ENCODE measurements at places on chromosomes 1 and 21. TPM values are rescaled to one million over a fixed set of nuclear protein-coding genes. Genes with fewer than 3 reads are reported as not detected.
A peak's percentile ranks its signal among the peaks of the same experiment; 100 is the strongest.

Gene KCNQ4
- total RNA-seq, result 4.5 TPM

Gene CD247
- 5.3 TPM for total RNA-seq

Gene RXFP4
- not detected for total RNA-seq

Gene ELF3
- 174 TPM for total RNA-seq

Gene AIM2
- 4.4 TPM for total RNA-seq

- no peak for DNase-seq
Observed at GRCh38 chr1:234505769-234506102, 26.8 kb upstream of the TARBP1 start.

- no peak for DNase-seq
Observed at GRCh38 chr1:119318466-119319309, 49.9 kb upstream of the HAO2 start.

DNA sequence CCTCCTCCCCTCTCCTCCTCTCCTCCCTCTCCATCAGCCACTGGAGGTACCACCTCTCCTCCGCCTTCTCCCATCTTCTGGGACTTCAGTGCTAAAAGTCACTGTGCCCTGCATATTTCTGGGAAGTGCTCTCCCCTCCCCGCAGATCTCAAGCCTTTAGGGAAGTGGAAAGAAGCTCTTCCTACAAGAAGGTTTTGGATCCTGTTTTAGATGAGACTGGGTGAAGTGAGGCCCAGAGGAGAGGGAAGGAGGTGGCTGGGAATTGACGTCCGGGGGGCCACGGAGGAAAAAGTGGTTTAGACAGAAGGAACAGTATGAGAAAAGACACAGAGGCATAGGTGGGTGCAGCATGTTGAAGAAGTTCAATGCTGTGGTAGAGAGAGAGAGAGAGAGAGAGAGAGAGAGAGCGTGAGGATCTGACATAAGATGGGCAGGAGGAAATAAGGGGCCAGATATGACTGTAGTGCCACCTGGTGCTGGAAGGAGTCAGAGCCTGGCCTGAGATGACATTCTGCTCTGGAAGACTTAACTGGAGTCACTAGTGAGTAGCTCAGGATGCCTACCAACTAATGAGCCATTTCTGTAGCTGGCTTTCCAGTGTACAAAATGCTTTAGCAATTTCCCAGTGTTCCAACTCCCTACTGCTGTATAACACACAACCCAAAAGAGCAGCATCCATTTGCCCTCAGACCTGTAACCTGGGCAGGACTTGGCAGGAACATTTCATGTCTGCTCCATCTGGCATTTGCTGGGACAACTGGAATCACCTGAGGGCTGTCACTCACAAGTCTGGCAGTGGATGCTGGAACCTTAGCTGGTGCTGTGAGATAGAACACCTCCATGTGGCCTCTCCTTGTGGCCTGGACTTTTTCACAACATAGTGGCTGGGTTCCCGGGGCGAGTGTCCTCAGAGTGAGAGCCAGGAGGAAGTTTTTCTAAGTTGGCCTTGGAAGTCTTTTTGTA, 16.6 kb upstream of the ZSCAN20 start:
- peak; percentile 84 for DNase-seq

- DNase-seq, result no peak
Observed at GRCh38 chr1:212520299-212520698, 87.6 kb downstream of the NENF start.

DNA sequence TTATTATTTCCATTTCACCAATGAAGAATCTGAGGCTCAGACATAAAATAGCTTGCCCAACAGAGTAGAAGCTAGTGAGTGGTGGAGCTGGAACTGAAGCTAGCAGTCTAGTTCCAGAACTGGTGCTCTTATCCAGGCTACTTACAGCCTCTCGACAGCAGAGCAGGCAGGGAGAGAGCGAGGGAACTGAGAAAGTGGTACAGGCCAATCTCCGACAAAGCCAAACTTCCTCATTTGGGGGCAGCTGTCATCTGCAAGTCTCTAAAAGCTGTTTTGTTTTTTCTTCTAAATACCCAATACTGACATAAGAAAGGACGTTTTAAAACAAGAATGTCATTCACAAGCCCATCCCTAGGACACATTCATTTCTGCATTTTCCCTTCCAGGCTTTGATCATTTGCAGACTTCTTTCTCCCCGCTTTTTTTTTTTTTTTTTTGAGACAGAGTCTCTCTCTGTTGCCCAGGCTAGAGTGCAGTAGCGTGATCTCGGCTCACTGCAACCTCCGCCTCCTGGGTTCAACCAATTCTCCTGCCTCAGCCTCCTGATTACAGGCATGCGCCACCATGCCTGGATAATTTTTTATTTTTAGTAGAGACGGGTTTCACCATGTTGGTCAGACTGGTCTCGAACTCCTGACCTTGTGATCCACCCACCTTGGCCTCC, 20.0 kb downstream of the YIPF1 start:
- DNase-seq, result peak; percentile 34

All from stomach (tissue), 19 donors.